ENCODE measurements at places on chromosomes 16 and 17.

GRCh38 chr17:32875923-32876416 is 954 bp downstream of the MYO1D start:
- no peak for DNase-seq

GRCh38 chr16:27511657-27512448 is 37.9 kb downstream of the GTF3C1 start:
- DNase-seq: no peak

DNA sequence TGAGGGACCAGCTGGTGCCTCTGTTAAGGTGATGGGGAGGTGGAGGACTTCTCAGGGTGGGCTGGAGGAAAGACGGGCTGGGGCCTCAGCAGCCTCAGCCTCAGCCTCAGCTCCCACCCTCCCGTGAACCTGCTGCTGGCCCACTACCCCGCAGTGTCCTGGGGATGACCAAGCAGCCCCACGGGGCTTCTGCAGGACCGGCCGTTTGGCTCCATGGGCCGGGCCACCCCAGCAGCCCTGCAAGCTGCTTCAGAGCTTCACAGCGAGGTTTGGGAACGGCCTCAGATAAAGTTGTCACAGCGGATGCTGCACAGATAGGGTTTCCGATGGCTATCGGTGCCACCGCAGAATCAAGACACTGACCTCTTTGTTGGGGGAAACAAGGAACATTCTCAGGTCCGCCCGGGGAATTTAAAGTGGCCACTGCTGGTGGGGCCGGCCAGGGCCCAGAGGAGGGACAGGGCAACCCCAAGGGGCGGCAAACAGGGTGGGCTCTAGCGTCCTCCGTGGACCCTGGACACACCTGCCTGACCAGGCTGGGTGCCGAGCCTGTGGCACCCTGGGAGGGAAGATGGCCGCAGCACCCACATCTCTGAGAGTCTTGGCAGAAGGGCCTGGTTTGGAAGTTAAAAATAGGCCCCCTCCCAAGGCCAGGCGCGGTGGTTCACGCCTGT is 47.8 kb upstream of the ZC3H18 start:
- no peak for DNase-seq

DNA sequence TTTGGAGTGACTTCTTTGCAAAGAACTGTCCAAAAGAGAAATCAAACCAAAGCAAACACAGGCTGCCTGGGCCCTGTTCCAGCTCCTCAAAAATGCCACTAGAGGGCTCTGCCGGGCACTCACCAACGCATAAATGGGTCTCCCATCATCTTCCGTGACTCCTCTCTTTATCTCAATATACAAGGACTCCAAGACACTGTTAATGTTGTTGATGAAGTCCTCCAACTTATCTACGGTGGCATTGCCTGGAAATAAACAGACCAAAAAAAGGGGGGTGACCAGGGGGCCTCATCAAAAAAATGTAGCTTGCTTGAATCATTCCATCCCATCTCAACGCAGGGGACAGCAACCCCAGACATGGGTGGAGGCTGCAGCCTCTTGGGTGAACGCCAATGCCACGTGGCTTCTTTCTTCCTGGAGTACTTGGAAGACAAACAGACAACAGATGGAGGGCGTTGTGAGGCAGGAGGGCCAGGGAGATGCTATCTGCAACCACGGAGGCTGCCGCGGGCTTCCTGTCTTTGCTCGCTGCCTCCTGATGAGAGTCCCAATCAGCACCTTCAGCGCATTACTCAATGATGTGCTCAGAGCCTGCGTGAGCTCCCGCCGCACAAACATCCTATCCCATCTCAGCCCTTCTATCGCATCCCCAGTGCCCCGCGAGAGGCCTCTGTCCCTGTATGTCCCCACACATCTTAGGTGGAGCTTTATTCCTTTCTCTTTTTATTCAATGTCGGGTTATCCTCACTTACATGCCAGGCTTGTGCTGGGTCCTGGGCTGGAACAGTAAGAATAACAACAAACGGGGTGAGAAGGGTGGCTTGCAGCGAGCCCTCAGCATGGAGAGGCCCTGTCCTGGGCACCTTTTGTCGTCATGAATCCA is 32.0 kb downstream of the KDM8 start:
- DNase-seq: peak; percentile 71

- DNase-seq: no peak
Measured at GRCh38 chr17:48530887-48531272, at the start of gene HOXB1. HOXB1 (minus strand) TSS chr17:48531011; CDS start chr17:48530904, 107 bp downstream.

- DNase-seq: no peak
Measured at GRCh38 chr17:74351552-74352210, 10.0 kb downstream of the BTBD17 start.

- no peak for DNase-seq
Measured at GRCh38 chr17:1810450-1811103, 19.1 kb downstream of the SMYD4 start.

DNA sequence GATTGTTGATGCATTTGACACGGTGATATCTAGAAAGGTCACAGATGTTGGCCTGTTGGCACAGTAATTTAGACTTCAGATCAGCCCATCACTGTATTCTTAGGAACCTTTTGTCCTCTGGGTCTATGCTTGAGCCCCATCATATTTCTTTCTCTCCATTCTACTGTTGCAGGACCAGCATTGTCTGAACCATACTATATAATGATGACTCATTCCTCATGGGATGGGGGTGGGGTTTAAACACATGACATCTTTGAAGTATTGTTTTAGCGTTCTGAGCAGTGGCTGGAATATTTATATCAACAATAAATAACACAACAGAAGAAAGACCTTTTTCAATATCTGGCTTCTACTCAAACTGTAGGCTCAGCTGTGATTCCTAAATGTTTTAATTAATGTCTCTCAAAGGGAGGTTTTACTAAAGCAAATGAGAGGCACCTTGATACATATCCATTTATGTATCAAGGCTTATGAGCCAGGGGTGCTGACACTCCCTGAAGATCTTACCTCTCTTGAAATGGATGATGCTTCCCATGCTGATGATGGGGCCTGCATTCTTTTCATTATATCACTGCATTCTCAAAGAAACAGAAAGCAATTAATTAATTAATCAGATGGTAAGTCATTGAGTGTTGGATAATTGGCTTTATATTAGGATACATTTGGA is 379.0 kb upstream of the GOT2 start:
- no peak for DNase-seq

DNA sequence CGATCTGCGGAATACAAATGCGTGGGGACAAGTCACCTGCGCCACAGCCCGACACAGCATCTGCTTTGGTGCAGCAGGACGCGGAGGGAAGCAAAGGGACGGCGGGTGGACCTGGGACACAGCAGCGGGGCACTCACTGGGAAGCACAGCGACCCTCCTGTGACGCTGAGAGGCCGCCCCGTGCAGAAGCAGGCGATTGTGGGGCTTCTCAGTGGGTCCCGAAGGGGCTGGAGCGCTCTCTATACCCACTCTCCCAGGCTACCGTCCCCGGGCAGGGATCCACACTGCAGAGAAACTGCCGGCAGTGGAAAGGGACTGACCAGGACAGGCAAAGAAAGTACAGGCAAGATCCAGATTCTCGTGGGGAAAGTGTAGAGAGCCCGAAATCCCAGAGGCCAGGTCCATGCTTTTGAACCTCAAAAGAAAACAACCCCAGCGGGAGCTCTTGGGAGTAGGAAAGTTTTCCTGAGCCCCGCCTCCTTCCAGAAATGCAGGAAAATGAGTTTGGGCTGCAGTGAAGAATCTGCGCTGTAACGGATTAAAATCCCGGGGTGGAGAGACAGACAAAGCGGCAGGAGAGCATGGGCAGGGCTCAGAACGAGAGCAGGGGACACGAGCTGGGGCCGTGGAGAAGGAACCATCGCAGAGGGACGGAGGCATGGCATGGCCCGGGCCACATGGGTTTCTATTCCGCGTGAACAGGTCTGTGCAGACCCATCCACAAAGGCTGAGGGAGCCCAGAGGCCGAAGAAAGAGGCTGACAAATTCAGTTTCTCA is 12.7 kb downstream of the COX4I1 start:
- no peak for DNase-seq

All from activated naive CD4-positive, alpha-beta T cell (primary cell).